ENCODE measurements at places on chromosomes 2 and 18.
A peak's percentile ranks its signal among the peaks of the same experiment; 100 is the strongest.

DNA sequence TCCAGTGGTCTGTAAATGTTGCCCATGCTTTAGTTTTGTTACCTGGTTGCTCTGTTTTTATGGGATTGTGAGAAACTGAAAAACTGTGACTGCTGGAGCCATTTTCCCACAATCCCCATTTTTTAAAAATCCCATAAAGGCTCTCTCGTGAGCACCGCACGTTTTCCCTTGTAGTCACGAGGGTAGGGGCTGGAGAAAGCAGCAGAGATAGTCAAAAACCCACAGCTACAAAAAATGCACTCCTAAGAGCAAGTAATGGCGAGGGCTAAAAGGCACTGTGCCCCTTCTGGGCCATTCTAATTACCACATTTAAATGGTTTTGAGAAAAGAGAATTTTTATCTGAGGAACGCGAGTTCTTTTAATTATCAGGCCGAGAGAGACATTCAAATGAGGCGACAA lies 1.8 kb upstream of the CTDP1 start:
- DNase-seq, result no peak

DNA sequence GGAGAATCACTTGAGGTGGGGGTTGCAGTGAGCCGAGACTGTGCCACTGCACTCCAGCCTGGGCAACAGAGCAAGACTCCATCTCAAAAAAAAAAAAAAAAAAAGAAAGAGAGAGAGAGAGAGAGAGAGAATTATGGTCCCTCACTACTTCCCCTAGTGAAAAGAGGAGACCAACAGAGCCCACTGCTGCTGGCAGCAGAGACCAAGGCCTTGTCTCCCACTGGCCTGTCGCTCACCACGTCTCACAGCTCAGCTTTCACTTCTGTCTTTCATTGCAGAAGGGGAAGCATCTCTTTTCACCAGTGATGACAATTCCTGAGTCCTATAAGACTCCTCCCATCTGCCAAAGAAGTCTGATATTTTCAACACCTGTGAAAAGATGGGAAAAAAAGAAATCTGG lies 81.3 kb downstream of the CLHC1 start:
- DNase-seq, result no peak

DNA sequence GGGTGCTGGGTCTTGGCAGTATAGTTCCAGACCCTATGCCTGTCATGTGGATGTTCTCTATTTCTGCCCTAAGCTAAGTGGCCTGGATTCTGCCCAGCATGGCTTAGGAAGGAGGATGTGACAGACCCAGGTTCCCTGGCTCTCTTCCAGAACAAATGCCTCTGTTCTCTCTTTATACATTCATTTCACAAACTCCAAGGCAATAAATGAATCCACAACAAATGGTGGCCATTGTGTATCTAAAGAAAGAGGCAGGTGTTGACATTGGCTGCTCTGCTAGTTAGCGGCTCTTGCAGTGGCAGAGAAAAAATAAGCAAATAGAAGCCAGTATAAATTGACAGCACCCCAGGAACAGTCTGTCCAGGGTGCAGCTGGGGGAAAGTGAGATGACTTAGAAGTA lies 298.6 kb downstream of the SUCLG1 start:
- no peak for DNase-seq

DNA sequence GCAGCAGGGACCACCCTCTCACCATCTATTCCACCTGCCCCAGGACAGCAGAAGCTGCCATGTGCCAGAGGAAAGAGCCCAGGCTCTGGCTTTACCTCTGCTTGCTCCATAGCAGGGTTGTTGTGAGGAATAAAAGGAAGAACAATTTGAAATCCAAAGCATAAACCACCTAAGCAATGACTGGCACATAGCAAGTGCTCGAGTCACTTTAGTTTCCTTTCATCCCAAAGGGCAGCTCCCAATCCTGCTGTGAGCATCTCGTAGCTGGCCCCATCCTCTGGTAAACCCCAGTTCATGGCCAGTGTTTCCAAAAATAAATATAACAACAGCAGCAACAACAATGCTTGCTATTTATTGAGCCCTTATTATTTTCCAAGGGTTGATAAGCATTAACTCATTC lies 923.5 kb downstream of the EPHA4 start:
- DNase-seq, result no peak

GRCh38 chr2:158011055-158011771 lies 90.5 kb upstream of the UPP2 start:
- peak; percentile 91 for DNase-seq

GRCh38 chr2:137178951-137179377 lies 413.6 kb downstream of the THSD7B start:
- DNase-seq, result peak; percentile 25

DNA sequence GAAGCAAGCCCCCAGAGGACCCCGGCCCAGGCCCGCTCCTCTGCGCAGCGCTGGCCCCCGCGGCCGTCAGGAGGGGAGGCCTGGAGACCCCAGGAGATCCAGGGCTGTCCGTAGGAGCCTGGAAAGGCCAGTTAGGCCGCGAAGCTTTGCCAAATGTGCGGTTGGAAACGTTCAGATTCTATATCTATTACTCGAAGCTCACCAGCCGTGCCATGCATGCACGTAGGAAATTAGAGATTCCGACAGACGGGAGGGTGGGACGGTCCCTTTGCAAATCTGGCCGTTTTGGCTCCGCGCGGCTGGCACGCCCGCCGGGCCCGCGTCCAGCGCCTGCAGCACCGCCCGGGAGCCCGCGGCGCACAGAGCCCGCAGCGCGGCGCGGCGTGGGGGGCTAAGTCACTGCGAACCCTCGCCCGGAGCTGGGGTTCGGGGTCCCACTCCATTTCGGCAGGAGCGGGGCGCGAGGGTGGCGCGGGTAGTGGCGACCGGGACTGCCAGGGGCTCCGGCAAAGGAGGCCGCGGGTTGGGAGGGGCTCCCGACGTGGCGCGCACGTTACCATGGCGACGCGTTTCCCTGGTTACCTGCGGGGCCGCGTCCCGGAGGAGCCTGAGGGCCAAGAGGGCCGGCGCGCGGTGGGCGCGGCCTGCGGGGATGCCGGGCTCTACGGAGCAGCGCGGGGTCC lies 488.6 kb upstream of the SMIM21 start:
- peak; percentile 84 for DNase-seq

All from mesendoderm (in vitro differentiated cells).